ENCODE measurements at places on chromosomes 3 and 15. TPM values are rescaled to one million over a fixed set of nuclear protein-coding genes. Genes with fewer than 3 reads are reported as not detected.

DPPA4 gene
- total RNA-seq: not detected

KLHL18 gene
- total RNA-seq: 10.1 TPM

ZBED2 gene
- 4.9 TPM for total RNA-seq

FANCD2 gene
- total RNA-seq: 4.4 TPM

TMC3 gene
- 2.7 TPM for total RNA-seq

IMPG2 gene
- 0.25 TPM for total RNA-seq

GOLGA8O gene
- total RNA-seq: not detected

CNTN4 gene
- total RNA-seq: 22.1 TPM

All from vagina (tissue), 2 donors.